CD4-positive, alpha-beta T cell treated with Interleukin-1 beta for 1 hour (primary cell): ENCODE measurements at places on chromosomes 1 and 21.

GRCh38 chr1:208557046-208557722, 313.0 kb upstream of the PLXNA2 start:
- no peak for DNase-seq

DNA sequence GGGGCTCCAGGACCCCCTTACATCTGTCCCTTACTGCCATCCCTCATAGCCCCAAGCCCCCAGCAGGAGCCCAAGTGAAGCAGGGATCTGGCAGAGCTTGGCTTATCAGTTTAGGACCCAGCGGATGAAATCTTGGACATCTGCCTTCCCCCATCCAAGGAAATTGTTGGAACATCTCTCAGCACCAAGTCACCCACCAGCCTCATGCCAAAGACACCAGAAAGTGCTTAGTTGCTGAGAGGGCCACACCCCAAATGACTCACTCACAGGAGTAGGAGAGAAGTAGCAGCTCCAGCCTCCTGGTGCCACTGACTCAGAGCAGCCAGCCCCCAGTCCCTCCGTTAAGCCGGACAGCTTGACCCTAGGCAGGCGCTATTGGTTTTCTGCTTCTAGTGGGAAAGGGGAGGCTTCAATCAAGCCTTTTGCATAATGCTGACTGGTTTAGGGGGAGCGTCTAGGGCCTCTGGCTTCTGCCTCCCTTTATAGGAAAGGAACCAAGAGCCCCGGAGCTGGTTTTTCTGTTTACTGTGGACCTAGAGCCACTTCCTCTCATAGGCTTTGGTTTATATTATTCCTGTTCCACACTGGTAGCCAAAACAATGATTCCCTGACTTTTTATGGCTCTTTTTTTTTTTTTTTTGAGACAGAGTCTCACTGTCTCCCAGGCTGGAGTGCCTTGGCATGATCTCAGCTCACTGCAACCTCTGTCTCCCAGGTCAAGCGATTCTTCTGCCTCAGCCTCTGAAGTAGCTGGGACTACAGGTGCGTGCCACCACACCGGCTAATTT, 114.2 kb upstream of the IPO9 start:
- peak; percentile 11 for DNase-seq

GRCh38 chr1:152622803-152623202, at the start of gene LCE3A:
Gene LCE3A (minus strand): TSS chr1:152623103. CDS start chr1:152623103, 0 bp downstream.
- DNase-seq: no peak

DNA sequence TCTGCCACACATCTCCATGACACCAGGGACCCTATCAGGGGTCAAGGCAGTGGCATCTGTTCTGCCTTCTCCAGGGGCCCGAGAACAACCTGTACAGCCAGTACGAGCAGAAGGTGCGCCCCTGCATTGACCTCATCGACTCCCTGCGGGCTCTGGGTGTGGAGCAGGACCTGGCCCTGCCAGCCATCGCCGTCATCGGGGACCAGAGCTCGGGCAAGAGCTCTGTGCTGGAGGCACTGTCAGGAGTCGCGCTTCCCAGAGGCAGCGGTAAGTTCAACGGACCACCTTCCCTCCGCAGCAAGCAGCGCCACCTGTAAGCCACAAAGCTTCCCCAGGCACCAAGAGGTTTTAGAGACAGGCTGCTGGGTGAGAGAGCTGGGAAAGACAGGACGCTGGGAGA, 15.9 kb downstream of the MX2 start:
- no peak for DNase-seq

DNA sequence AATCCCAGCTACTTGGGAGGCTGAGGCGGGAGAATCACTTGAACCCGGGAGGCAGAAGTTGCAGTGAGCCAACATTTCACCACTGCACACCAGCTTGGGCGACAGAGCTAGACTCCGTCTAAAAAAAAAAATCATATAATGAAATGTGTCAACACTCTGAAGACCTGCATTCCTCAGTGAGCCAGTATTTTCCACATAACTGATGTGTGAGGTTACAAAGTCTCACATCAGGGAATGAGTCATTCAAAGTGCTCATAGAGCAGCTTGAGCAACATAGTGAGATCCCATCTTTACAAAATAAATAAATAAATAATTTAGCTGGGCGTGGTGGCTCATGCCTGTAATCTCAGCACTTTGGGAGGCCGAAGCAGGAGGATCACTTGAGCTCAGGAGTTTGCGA, 65.5 kb downstream of the CASZ1 start:
- DNase-seq: no peak

DNA sequence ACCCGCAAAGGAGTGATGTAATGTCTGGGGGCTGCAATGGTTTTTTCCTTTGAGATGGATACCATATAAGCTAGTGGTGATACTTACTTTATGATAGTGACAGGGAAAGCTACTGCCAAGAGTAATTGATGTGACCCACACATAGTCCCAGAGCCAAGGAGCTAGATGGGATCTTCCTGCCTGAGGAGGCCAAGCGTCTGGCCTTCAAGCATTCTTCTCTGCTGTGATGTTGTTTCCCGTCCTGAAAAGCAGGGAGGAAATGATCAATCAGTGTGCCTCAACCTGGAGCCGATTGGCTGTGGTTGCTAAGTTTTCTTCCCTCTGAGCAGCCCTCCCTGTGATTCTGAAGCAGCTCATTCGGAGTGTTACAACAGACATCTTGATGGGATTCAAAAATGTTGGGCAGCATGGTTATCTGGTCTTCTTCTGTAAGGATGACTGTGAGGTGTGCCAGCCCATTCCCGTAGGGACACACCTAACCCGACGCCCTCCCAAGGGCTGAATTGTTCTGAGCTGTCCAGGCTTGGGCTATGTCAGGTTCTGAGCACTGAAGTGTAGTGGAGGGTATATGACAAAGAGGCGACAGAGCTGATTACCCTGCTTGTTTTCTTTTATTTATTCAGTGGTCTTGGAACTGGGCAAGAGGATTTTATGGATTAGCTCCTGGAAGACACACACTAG, 56.7 kb downstream of the UCK2 start:
- DNase-seq: no peak

DNA sequence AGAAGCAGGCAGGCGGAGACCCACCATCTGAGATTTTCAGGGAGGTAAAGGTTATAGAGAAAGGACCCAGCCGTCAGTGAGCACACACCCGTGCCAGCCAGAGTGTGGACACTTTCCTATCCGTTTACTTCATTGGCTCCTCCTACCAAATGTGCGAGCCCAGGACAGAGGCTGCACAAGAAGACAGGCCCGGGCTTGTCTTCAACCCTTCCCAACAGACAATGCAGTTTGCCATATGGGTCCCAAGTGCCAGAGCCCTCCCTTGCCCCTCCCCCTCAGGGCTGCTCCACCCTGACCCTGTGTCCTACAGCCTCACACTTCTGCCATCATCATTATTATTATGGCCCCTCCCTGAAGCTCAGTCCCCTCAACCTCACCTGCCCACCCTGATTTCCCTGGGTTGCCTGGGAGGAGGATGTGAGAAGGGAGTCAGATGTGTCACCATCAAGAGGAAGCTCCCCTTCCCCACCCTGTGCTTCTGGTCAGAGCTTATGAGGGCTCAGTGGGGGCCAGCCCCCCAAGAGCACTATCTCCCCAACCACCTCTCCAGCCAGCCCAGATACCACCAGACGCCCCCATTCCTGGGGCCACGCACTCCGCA, 9.4 kb downstream of the LAPTM5 start:
- no peak for DNase-seq

DNA sequence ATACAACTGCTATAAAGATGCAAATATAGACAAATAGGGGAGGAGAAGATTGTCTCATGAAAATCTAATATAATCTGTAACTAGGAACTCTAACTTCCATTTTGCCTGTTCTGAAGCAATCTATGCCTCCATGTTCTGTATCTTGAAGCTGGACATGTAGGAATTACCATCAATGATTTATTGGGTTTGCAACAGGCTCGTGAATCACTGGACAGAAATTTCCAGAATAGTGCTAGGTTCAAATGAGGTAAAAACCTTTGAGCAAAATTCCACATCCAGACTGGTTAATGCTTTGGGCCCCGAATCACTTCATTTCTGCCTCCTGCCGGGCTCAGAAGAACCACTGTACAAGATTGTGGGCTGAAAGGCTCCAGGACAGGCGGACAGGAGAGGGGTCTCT, 110.7 kb upstream of the CTTNBP2NL start:
- DNase-seq: no peak

DNA sequence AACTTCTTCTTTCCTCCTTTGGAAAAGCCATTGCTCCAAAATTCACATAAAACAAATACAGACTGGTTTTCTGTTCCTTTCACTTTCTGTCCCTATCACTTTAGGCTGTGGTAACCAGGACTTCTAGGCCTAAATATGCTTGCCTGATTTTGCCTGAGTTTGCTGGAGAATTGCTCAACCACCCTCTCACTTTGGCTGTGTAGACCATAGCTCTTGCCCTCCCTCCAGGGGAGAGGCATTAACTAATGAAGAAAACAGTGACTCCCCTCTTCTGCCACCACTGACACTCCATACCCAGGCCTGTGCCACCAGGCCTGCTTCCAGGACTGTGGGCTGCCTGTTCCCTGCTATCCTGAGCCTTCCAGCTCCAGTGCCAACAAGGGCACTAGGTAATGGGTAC, 163.5 kb downstream of the TOMM20 start:
- DNase-seq: no peak

- DNase-seq: no peak
These were observed 14.5 kb downstream of the WNT4 start for GRCh38 chr1:22128392-22128791.

- no peak for DNase-seq
These were observed 19.7 kb upstream of the RNU1-4 start for GRCh38 chr1:16720351-16721223.

- no peak for DNase-seq
These were observed 19.3 kb downstream of the SERTAD4 start for GRCh38 chr1:210251680-210252490.

DNA sequence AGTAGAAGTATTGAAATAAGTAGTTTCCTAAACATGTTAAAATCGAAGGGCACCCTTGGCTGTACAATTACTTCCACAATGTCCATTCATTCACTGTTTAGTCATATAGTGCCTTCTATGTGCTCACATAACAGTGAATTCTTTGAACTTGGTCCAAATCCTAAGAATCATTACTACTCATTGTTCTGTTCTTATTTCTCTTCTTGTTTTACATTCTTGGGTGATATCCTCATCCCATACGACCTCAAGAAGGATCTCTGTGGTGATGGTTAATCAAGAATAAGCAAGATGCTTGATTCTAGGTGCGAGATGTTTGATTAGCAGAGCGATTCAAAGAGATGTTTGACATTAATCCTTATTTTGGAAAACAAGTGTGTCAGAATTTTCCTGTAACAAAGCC, 667.4 kb upstream of the ZP4 start:
- DNase-seq: no peak

DNA sequence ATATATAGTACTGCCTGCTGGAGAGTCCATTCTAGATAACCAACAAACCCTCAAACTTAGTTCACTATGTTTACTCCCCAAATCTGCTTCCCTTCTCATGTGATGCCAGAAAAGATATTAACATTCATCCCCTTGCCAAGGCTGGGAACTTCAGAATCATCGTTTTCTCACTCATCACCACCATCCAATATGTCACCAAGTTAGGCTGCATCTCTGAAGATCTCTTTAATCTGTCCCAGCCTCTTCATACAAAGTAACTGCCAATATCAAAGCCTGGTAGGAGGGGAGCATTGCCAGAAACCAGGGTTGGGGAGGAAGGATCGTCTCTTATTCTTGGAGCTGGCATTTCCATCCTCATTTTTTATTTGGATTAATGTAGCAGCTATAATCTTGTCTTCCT, 71.6 kb downstream of the XCL2 start:
- no peak for DNase-seq

GRCh38 chr1:225660544-225660946, 7.6 kb upstream of the ENAH start:
- no peak for DNase-seq

- no peak for DNase-seq
These were observed 89.0 kb downstream of the UBE2U start for GRCh38 chr1:64292399-64292798.

DNA sequence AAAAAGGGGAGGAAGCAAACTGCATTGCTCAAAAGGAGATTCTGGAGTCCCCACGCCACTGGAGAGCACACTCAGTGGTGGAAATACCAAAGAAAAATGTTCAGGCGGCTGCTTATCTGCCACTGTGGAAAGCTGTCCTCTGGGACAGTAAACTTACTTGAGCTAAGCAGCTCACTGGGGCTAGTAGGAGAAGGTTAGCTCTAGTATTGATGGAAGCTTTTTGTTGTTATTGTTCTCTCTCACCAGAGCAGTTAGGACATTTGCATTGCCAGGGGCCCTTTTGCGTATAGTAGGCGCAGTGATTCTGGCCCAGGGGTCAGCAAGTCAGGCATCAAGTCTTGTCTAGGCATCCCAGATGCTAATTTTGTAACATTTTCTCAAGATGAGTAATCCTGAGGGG, 15.6 kb downstream of the BACE2 start:
- DNase-seq: no peak

DNA sequence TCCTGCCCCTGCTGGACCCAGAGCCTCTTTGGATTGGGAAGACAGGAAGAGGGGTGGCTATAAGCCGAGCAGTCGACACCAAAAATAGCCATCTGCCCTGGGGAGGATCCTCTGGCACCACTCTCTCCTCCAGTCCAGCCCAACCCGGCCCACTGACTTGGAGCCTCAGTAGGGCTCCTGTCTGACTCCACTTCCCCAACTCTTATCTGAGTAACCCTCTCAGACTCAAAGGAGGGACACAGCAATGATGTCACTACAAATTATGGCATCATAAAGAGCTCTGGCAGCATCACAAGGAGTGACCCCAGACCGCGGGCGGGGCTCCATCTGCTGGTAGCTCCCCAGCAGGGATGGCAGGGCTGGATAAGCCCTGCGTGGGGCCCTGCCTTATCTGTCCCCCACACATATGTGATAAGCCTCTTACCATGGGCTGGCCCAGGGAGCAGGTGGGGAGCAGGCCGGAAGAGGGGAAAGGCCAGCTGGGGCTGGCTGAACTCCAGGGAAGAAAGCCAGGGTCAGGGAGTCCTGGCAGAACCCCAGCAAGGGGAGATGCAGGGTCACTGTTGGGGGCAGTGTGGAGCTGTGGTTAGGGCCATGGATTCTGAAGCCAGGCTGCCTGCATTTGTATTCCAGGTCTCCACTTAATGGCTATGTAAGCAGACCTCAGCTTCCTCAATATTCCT, 4.6 kb upstream of the SLC6A9 start:
- DNase-seq: no peak

- no peak for DNase-seq
These were observed 1.9 kb upstream of the MGST3 start for GRCh38 chr1:165629151-165629550.
